Cerebellar cortex (tissue), 1 donor: ENCODE measurements at places on chromosomes 5 and 9.

DNA sequence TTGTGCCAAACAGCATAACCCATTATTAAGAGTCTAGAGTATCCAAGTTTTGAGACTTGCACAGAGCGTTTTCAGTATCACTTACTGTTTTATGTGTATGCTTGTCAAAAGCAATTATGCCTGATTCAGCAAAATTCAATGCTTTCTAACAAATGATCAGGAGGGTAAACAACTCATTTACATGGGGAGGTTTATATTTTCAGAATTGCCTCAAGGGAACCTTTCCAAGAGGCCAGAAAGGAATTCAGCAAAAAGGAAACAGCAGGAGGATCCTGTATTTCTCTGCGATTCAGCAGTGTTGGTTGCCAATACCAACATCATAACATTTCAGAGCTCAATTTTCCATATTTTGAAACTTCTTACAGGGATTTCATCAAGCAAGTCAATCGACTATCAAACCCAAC lies 69.3 kb upstream of the DAB2 start:
- peak; percentile 4 for DNase-seq

DNA sequence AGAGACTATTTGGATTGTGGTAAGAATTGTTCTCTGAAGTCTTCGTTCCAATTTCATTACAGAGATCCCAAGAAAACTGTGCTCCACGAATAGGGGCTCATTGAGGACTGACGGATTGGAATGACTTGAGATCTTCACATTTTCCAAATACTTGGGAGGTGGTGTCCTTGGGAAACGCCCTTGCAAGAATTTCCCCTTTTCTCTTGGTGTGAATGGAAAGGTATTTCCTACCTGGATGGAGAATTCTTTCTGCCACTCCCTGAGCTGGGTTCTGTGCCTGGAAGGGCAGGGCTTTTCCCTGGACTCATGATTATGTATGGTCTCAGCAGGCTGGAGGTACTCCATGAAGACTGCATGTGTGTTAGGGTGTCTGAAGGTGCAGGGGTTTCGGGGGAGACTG lies 53.9 kb downstream of the SNX18 start:
- no peak for DNase-seq

GRCh38 chr5:155085282-155085989 lies 71.9 kb downstream of the KIF4B start:
- DNase-seq, result no peak

GRCh38 chr9:9961487-9961886 lies 651.3 kb downstream of the PTPRD start:
- no peak for DNase-seq

- DNase-seq, result no peak
These were observed 96.4 kb upstream of the NTRK2 start for GRCh38 chr9:84573083-84573482.

DNA sequence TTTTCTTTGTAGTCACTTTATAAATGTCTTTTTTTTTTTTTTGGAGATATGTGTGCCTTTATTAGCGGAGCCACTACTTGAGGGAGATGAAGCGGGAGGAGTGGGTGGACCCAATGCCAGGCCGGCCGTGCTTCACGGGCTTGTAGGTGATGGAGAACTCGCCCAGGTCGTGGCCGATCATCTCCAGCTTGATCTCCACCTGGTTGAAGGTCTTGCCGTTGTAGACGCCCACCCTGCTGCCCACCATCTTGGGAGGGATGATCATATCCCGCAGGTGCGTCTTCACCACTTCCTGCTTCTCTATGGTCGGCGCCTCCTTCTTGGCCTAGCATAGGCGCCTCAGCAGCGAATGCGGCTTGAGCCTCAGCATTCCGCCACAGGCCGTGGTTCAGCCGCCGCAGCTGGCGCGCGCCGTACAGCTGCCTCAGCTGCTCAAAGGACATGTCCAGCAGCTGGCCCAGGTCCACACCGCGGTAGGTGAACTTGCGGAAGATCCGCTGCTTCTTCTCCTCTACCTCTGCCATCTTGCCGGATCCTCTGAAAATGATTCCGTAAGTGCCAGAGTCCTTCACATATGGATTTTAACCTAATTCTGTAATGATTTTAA lies 1095.6 kb downstream of the MAT2B start:
- DNase-seq, result no peak

GRCh38 chr5:175253597-175253996 lies 190.4 kb downstream of the DRD1 start:
- DNase-seq, result no peak

- no peak for DNase-seq
These were observed 448.1 kb downstream of the NFIB start for GRCh38 chr9:13865869-13866268.

DNA sequence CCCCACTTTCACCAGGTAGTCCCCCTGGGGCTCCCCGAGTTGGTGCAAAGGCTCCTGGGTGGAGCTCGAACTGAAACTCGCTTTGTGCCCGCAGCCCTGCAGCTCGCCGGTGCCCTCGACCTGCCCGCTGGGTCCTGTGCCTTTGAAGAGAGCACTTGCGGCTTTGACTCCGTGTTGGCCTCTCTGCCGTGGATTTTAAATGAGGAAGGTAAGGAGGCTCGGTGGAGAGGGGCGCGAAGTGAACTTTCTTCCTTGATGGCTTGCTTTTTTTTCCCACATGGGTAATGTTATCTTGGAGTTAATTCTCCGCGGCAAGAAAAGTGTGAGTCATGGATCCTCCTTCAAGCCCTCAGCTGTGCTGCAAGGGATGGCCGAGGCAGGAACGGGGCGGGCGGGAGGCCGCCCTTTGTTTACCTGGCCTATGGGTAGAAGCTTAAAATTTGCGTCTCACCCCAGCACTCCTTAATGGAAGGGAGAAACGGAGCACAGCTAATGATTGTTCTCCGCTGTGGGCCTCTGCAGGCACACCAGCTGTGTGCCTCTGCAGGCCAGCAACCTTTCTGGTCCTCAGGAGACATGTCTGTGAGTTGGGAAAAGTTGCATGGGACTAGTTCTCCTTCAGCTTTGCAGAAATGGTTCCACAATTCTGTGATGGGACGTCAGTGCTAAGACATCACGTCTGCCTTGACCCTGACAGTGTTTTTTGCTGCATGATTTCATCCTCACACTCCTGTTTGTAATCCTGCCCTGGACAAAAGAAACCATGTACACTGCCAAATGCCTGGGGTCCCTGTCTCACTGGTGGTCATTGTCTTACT lies 1.1 kb downstream of the MAMDC2 start:
- DNase-seq, result no peak

GRCh38 chr5:43643750-43644149 lies 40.8 kb downstream of the NNT start:
- DNase-seq, result peak; percentile 86

DNA sequence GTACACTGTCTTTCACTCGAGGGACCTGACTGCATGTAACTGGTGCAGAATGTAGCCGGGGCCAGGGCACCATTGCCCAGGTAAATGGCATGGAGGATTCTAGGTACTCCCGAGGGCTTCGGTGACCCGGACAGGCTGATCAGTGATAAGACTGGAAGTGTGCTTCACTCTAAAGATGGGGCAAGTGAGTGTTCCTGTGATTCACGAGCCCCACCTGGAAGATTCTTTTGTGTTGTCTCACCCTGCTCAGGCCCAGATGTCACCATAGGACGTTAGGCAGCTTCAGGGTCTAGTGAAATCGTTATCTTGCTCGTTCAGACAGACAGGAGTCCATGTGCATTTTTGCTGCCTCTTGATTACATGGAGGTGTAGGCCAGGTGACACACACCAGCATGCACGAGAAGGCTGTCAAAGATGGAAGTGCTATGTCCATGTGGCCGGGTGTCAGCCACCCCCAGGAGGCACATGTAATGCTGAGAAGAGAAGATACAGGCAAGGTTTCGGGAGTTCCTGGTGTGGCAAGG lies 73.9 kb downstream of the WNK2 start:
- DNase-seq, result no peak

- DNase-seq, result peak; percentile 28
These were observed 369.8 kb downstream of the CSNK1G3 start for GRCh38 chr5:123881759-123882244.

- no peak for DNase-seq
These were observed 42.4 kb upstream of the GGTA1 start for GRCh38 chr9:121542025-121542424.

GRCh38 chr5:63375851-63376250 lies 586.4 kb downstream of the HTR1A start:
- no peak for DNase-seq

- no peak for DNase-seq
These were observed 23.1 kb downstream of the ADRB2 start for GRCh38 chr5:148849461-148849860.

DNA sequence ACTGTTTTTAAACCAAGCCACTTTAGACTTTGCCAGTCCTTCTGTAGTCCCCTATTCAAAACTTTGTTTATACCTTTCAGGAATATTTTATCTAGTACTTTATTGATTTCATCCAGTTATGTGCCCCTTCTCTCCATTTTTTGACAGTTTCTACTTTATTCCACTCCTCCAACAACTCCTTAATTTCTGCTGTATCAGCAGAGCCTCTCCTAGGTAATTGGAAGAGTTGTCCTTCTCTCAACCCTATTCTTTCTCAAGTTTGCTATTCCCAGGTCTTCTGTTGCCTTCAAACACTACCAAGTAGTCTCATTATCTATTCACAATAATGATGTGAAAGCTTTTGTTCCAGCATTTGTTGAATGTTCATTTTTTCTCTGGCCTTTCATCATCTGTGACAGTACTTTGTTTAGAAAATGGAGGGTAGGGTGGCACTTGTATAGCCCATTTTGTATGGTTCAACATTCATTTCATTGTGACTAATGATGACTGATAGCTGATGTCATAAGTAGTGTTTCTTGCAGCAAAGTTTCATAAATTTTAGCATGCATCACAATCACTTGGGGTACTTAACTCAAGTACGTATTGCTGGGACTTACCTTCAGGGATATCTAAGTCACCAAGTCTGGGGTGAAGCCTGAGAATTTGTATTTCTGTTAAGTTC lies 204.4 kb upstream of the DMRT1 start:
- no peak for DNase-seq

DNA sequence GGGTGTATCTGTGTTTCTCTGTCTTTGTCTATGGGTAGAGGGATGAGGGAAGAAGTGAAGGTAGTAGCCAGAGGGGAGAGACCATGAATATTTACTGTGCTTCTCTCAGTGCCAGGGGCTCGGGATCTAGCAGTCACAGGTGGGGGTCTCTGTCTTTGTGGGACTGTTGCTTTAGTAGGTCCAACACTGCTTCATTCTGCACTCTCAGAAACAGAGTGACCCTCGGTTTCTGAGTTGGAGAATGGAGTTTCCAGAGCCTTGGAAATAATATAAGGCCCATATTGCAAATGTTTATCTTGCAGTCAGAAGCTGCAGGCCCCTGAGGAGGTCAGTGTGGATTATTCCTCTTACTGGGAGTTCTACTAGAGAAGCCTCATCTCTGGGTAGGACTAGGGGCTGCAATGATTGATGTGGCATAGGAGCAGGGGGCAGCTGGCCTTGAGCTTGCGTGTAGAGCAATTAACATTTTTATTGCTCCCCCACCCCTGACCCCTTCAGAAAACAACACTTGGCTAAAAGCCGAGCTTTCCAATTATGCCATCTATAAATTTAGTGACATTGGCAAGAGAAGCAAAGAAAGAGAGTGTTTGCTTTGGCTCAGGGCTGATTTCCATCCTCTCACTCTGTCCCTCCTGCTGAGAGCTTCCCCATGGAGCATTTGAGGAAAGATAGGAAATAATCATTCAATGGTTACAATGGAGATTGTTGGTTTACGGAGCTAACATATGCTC lies 55.0 kb upstream of the TRPC7 start:
- no peak for DNase-seq

- no peak for DNase-seq
These were observed 380.7 kb upstream of the IRX1 start for GRCh38 chr5:3214838-3215374.

DNA sequence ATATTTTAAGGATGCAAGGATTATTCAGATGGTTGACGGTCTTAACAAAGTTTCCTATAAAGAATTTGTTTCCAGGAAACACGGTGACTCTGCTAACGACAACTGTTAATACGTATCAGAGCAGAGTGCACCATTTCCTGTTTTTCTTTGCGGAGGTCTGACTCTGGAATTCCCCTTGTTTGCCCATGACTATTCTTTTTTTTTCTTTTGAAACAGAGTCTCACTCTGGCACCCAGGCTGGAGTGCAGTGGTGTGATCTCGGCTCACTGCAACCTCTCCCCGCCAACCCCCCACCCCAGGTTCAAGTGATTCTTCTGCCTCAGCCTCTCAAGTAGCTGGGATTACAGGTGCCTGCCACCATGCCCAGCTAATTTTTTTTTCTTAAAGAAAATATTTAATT lies 115.9 kb downstream of the CDC42SE2 start:
- no peak for DNase-seq

DNA sequence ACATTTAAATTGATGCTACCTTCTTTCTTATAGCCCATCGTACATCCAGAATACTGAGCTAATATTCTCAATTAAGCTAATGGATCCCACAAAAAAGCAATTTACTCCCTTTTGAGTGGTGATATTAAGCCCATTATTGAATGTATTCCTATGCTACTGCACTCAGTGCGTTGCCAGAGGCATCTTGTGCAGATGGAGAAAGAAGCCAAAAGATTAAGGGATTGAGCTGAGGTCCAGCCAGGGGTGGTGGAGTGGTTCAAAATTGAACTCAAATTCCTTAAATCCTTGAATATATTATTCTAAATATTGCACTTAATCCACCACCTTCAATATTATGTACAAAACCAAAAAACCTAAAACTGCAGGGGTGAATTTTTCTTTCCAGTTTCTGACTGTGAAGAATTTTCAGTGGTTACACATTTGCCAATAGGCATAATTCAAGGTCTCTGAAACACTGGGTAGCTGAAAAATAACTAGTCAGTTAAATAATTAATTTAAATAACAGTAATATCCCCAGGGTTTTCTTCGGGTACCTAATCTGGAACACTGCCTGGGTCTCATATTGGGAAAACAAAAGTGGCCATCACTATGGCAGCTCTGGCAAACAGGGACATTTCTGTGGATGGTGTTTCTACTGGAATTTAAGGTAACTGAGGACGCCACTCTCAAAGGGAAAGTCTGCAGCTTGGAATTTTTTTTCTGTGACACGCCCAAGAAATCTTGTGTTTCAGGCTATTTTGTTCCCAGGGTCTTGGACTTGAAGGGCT lies 6.2 kb upstream of the LIFR start:
- DNase-seq, result no peak

- no peak for DNase-seq
These were observed 74.7 kb downstream of the FCHO2 start for GRCh38 chr5:73030531-73030930.

GRCh38 chr5:63686938-63687337 lies 275.3 kb downstream of the HTR1A start:
- DNase-seq, result peak; percentile 49
